Uterine smooth muscle cell (primary cell): ENCODE measurements at places on chromosomes 16 and 17. TPM values are rescaled to one million over a fixed set of nuclear protein-coding genes. Genes with fewer than 3 reads are reported as not detected.

The CACNB1 gene
- 7.1 and 12.1 TPM in 2 replicates for total RNA-seq

The HEATR9 gene
- not detected in 2 replicates for total RNA-seq

The HOXB3 gene
- 3.0 and 4.0 TPM in 2 replicates for total RNA-seq

The CALB2 gene
- 0.22 and 0.50 TPM in 2 replicates for total RNA-seq

The MEIOC gene
- total RNA-seq, result 0.12 and 0.22 TPM in 2 replicates

The ADGRG3 gene
- not detected in 2 replicates for total RNA-seq
